ENCODE measurements at places on chromosomes 3 and 15.

- no peak for DNase-seq
These were observed 18.0 kb upstream of the SECISBP2L start for GRCh38 chr15:49064281-49064653.

DNA sequence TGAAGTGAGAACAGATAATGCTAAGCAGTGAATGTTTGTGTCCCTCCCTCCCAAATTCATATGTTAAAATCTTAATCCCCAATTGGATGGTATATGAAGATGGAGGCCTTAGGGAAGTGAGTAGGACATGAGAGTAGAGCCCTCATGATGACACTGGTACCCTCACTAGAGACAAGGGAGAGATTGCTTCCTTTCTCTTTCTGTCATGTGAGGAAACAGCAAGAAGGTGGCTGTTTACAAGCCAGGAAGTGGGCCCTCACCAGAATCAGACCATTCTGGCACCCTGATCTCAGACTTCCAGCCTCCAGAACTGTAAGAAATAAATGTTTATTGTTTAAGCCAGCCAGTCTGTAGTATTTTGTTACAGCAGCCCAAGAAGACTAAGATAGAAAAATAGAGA is 209.5 kb downstream of the SATB1 start:
- DNase-seq = no peak

GRCh38 chr3:129778871-129779270 is 114.6 kb downstream of the TMCC1 start:
- no peak for DNase-seq

GRCh38 chr15:60471314-60471713 is 7.6 kb downstream of the ICE2 start:
- DNase-seq = no peak

DNA sequence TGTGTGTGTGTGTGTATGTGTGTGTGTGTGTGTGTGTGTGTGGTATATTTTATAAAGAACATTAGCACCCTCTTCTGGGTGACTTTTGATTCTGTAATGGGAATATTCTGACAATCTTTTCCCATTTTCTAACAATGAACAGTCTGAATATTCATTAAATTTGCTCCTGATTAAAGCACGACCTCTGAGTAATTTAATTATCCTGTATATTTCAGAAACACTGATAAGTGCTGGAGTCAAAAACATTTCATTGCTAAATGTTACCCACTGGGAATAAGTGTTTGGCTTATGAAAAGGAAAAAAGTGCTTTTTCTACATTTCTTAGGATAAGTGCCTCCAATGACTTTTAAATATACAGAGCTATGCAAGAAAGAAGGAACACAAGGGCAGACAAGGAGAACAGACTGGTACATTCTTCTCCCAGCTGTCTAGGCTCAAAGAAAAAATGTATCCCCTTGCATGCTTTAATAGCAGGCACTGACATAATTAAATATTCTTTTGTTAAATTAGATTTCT is 32.3 kb upstream of the SYNPR start:
- DNase-seq = no peak

- DNase-seq = no peak
These were observed 31.8 kb upstream of the KLHL6 start for GRCh38 chr3:183587336-183587735.

DNA sequence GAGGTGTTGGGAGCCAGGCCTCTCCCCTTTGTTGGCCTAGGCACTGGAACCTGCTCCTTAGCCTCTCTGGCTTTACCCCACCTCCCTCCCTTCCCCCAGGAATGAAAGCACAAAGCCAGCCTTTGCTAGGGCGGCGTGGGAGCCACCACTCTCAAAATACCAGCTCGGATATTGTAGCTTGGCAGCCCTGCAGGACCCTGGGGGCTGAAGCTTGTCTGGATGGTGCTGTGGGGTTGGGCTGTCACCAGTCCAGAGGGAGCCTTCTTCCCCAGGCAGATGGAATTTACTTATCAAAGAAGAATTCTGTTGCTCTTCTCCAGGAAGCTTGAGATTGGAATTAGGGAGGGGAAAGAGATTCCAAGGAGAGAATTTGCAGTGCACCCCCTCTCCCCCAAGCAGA is 14.9 kb upstream of the GRM2 start:
- DNase-seq = no peak

GRCh38 chr15:25931851-25932250 is 68.7 kb upstream of the ATP10A start:
- no peak for DNase-seq

DNA sequence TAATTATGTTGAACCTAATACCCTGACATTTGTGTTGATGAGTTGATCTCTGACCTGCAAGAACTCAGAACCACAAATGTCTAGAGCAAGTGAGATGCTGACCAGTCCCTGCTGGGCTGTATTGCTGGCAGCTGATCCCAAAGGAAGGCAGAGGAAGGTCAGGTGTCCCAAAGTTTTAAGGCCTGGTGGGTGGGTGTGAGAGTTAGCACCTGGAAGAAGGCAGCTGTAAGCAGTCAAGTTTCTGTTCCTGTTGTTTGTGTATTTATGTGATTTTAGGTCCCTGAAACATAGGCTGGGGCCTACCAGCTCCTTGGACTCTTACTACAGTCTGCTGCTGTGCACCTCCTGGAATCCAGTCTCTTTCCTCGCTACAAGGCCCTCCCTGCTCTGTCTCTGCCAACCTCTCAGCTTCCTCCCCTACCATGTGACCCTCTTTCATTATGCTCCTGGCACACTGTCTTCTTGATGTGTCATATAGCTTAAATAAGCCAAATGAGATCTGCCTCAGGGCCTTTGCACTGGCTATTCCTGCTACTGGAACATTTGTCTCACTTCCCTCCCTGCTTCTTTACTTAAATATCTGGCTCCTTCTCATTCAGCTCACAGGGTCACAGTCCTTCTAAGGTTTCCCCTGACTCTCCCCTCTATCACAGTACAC is 31.0 kb upstream of the ATOSA start:
- no peak for DNase-seq

DNA sequence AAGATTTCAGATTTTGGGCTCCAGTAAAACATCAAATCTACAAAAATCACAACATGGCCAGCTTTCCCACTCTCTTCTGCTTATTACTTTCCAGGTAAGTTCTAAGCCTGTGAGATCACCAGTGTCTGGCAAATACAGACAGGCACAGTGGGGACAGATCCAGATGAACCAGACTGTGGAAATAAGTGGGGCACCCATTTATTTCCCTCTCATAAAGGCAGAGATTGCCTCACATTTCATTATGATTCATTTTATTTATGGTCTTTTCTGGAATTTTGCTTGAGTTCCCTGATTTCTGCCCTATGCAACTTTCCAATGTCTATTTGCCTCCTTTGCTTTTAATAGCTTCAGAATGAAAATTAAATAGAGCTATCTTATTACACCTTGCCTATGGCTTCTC is 66.8 kb downstream of the GREM1 start:
- no peak for DNase-seq

Data from activated CD4-positive, CD25-positive, alpha-beta regulatory T cell treated with anti-CD3 and anti-CD28 coated beads, Interleukin-2, amount 50 U/mL, for 16 hours (primary cell).